ENCODE measurements at places on chromosomes 12 and 14.

GRCh38 chr12:6336079-6336888 lies 5.6 kb downstream of the TNFRSF1A start:
- peak; percentile 97 for DNase-seq

DNA sequence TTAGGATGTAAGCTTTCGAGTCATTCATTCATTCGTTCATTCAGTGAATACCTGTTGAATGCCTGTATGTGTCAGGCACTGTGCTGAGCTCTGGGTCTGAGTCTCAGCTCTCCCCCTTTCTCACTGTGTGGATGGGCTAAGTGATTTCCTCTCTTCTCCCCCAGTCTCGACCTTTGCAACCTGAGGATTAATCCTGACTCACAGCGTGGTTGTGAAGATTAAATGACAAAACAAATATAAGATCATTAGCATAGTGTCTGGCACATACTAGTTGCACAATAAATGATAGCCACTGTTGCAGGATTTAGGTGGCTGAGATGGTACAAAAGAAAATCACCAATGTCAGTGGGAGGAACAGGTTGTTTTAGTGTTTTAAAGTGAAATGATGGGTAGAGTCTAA lies 136.7 kb downstream of the GPR135 start:
- DNase-seq = no peak

DNA sequence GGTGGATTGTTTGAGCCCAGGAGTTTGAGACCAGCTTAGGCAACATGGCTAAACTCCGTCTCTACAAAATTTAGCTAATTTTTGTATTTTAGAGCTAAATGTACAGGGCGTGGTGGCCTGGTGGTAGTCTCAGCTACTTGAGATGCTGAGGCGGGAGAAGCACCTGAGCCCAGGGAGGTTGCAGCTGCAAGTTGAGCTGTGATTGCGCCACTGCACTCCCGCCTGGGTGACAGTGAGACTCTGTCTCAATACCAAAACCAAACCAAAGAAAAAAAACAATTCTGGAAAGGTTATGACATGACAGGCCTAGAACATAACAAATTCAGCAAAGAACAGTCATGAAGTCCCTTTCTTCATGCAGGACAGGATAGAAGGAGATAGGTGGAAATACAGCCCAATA lies 25.7 kb downstream of the WDR89 start:
- DNase-seq = no peak

DNA sequence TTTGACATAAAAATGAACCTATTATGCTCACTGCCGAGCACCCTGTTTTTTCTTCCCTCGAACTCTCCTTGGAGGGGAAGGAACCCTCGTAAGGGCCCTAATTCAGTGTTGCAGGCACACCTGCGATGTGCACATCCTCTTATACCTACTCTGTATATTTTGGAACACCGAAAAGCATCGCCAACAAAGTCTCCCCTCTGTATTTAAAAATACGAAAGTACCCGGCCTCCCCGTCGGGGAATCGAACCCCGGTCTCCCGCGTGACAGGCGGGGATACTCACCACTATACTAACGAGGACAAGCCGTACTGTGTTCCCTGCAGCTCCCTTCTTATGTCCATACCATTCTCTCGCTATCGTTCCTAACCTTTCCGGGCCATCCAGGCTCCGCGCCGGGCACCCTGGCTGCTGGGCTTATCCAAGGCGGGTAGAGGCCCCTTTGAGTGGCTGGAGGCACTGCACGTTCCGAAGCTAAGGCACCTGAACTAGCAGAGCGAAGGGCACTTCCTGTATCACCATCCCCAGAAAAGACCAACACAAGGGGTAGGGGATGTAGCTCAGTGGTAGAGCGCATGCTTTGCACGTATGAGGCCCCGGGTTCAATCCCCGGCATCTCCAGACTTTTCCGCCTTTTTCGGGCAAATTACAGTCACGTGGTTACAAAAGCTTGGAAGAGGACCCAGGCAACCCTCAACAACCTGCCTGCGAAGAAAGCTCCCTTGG lies 25.1 kb upstream of the UBC start:
- DNase-seq = peak; percentile 90

DNA sequence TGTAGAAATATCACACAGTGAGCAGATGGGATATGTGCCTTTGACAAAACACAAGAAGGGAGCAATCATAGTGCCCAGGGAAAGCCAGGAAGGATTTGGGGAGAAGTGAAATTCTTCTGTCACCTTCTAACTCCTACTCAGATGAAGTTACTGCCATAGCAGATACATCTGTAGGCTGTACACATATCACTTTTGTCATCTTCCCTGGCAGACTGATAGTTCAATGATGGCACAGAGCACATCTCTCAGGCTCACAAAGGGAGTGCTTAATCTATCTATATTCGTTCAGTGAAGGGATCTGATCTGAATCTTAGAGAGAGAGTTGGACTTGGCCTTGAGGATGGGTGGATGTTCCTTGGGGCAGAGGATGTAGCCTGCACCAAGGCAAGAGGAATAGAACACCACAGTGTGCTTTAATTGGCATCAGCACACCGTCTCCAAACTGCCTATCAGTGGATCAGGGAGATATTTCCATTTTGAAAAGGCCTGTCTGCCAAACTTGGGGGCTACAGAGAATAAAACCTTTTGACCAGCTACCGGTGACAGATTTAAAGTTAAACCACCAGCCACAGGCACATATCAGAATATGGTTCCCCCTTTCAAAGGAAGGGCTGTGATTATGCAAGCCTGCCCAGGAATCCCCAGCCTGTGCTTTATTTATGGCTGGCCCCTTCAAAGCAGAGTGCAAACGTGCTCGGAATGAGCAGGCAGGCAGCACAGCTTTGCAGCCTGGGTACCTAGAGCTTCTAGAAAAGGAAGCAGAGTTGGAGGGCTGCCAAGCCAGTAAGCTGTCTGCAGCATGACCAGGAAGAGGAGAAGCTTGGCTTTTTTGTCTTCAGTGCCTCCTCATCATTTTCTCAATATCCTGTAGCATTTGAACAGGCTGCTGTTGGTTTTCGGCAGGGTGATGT lies 165.5 kb upstream of the DYRK2 start:
- DNase-seq = peak; percentile 61

GRCh38 chr14:62081012-62081612 lies 318.9 kb downstream of the SNAPC1 start:
- no peak for DNase-seq

- DNase-seq = no peak
Observed at GRCh38 chr14:104725772-104726548, 1.9 kb downstream of the ADSS1 start.

DNA sequence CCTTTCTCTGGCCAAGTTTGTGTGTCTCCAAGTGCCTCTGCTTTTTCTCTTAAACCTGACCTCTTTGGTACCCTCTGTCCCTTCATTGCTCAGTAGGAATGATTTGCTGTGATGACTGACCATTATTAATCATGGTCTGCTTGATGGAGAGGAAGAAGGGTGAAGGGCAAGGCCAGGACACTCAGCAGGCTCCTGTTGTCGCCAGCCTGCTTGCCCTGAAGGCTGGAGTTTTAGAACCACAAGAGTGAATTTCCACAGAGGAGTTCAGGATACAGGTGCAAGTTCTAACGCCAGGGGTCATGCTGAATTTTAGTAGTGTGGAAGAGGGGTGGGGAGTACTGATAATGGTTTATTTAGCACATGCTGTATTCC lies 2.8 kb upstream of the ITGA5 start:
- DNase-seq = no peak

GRCh38 chr14:81062816-81063215 lies 107.4 kb downstream of the TSHR start:
- no peak for DNase-seq

DNA sequence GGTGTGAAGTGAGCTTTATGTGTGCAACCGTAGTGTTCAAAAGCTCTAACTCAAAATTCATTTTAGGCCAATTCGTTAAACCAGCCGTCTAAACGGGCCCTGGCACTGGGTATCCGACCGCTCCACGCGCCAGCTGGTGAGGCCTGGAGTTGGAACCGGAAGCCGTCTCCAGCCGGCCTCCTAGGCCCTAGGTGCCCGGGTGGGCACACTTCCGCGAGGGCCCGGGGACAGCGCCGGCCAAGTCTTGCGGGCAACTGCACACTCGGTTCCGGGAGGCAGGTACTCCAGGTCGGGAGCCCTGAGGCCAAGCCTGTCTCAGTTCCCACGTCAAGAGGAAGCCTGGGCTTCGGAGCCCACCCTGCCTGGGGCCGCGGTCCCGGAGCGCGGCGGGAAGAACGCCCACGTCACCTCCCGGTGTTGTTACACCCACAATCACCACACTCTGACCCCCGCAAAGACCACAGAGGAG lies 16.2 kb downstream of the OTX2 start:
- no peak for DNase-seq

DNA sequence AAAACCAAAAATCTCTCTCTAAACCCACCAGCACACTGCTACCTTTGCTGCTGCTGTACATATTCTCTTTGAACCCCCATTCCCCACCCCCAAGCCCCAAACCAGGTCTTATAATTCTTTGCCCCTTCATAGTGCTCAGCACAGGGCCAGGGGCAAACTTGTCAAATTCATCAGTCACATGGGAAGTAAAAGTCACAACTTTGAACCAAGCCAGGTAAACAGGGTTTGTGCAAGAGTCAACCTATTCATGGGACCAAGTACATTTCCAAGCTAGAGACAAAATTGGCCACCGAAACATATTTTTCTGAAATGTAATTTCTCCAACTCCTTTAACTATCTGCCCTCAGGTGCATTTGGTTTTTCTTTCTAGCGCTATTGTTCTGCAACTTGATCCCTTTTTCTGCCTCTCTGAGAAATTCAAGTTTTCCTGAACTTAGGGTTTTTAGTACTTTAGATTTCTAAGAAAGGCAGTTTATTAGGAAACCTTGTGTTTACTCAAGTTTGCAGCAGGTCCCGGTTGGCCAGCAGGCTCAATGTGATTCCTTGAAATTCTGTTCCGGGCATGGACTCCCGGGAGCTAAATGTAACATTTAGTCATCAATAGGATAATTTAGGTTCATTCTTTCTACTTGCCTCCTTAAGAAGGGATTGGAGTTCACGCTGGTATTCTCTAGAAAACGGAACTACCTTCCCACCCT lies 230.5 kb downstream of the EFCAB11 start:
- no peak for DNase-seq

DNA sequence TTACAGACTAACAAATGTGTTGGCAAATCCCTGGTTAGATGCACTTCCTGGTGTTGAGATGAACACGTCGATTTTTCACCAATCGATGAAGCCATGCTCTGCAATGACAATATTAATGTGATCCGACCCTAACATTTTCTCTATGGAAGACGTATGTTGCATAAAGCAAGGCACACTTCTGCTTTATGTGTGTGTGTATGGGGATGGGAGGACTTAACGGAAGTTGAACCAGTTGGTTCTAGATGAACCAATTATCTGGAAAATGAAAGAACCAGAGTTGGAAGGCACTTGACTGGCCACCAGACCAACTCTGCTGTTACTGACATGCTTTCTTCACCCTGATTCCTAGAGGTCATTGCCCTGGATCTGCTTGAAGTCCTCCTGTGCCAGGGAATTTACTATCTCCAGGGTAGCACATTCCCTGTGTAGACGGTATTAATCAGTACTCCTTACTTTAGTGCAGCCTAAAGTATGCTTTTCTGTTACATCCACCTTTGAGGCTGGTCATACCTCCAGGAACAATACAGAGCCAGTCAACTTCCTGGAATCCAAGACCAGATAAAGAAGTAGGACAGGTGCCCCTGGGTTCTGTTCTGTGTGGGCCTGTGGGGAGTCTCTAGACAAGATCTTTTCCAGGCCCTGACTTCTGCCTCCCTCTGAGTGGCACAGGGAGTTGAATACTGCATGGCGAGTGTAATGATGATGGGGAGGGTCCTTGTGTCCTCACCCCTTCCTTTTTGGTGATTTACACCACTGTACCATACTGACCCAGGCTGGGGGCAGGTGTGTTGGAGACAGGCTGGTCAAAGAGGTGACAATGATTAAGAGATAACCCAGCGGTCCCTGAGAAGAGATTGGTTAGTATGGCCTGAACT lies 4.1 kb downstream of the SDR39U1 start:
- no peak for DNase-seq

GRCh38 chr12:124824195-124824594 lies 39.5 kb downstream of the SCARB1 start:
- no peak for DNase-seq

DNA sequence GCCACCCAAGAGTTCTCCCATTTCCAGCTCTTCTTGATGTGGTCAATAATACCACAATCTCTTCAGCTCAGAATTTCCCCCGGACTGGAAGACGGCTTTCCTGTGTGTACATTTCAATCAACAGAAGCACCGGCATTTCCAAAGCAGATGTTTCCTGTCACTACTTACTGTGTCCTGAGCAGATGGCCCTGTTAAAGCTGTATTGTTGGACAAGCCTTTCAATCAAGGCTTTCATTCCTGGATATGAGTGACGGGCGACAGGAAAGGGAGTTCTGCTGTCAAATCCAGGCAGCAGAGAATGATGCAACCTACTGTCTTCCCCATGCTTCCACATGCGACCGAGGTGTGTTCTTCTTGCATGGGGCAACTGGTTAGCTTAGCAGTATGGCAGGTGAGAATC lies 76.4 kb upstream of the CCDC60 start:
- no peak for DNase-seq

DNA sequence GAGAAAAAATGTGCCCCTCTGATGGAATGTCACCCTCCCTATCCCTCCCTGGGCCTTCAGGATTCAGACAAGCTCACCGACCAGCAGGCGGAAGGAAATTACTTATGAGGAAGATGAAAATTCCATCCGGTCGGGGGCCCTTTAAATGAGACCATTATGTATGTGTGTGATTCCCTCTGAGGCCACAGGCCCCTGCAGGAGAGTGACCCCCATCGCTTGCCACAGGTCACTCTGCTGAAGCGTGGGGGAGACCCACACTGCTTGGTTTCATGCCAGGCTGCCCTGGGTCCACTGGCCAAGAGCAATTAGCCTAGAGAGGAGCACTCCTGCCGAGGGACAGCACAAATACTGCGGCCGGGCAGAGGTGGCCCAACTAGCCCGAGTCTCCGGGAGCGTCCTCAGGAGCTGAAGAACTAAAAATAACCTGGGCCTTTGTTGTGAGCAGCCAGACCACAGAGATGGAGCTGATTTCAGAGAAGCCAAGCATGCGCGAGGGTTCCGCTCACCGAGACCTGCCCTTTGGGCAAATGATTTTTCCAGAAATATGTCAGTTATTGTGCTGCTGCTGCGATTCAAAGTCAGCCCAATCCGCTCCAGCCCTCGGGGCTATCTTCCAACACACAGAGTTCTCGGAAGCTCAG lies 276.4 kb downstream of the DPF3 start:
- DNase-seq = no peak

DNA sequence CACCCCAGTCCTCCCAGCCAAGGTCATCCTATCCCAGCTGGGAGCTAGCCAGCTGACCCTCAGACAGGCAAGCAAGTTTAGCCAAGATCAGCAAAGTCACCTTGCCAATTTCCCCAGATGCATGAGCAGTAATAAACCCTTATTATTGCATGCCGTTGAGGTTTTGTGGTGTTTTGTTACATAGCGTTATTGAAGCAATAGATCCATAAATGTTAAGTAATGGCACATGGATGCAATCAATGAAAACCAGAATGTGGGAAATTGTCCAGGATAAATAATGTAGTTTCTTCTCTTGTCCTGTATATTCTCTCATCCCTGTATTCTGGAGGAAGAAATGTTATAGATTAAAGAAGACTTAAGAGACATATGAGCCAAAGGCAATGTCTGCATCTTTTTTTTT lies 18.0 kb upstream of the TMEM260 start:
- no peak for DNase-seq
